ENCODE measurements at places on chromosomes 3 and 15.

DNA sequence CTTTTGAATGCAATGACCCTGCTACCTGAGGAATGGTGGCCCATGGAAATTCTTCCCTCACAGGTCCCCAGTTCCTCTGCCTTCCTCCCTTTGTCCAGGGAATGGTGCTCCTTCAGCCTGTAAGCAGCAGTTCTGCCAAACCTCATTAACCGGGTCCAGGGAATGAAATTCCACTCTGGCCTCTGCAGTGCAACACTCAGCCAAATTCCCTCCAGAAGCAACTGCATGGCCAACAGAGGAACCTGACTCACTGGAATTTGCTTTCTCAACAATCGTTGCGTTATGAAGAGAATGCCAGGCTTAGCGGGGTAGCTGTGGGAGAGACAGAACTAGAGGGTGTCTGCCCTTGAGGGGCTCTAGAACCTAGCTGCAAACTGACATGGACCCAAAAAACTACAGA, 449.4 kb upstream of the PROK2 start:
- DNase-seq: no peak

GRCh38 chr15:29724026-29724425, 98.2 kb downstream of the TJP1 start:
- DNase-seq: no peak

DNA sequence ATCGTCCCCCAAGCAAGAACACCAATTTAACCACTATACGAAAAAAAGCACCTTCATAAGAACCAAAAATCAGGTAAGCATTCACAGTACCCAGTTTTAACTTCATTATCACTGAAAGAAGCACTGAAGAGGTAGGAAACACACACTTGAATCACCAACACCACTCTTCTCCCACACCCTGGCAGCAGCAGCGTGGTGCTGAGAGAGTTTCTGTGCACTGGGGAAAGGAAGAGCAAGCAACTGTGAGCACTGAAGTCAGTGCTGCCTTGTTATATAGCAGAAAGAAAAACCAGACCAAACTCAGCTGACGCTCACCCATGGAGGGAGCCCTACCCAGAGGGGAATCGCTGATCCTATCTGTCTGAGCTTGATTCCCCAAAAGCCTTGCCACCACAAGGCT, 98.2 kb downstream of the DMXL2 start:
- no peak for DNase-seq

DNA sequence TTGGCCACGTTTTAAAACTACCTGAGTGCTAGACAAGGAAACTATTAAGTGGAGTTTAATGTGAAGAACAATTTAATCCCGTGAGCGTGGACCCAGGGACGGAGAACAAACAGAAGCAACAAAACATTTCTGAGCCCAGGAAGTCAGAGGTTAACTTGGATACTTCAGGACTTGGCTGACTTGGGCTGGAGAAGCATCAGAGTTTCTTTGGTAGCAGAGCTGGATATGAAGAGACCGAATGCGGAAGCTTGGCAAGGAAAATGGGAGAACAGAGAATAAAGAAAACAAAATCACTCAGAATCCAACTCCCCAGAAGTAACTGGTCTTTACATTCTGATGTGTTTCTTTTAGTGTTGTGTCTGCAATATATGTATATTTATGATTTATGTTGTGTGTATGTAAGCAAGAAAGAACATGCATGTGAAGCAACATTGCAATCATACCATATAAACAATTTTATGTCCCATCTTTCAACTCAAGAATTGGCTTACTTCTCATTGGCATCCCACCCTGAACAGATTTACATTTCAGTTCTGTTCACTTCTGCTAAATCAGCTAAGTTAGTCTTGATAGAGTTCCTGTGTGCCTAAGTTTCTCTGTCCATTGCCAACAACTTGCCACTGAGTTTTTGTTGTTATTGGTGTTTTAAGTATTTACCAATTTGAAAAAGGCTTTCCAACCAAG, 17.2 kb upstream of the PLOD2 start:
- no peak for DNase-seq

- DNase-seq: no peak
These were observed 591.0 kb downstream of the MECOM start for GRCh38 chr3:169072494-169072893.

GRCh38 chr3:64956711-64957325, 269.0 kb upstream of the ADAMTS9 start:
- no peak for DNase-seq

GRCh38 chr3:177484926-177485325, 287.6 kb upstream of the TBL1XR1 start:
- DNase-seq: no peak

DNA sequence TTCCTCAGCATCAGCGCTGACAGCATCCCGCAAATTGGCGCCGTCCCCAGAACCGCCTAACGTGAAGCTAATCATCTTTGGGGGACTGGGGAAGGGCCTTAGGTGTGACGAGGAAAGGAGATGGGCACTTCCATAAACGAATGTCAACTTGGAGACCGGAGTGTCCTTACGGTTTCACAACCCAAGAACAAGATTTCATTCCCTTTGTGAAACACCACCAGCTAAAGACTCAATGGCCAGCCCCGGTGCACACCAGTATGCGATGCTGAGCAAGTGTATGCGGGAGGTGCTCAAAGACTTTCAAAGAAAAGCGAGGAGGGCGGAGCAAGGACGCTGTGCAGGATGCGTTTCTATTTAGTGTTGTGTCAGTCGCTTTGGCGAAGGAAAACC, 759 bp upstream of the TTBK2 start:
- peak; percentile 35 for DNase-seq

DNA sequence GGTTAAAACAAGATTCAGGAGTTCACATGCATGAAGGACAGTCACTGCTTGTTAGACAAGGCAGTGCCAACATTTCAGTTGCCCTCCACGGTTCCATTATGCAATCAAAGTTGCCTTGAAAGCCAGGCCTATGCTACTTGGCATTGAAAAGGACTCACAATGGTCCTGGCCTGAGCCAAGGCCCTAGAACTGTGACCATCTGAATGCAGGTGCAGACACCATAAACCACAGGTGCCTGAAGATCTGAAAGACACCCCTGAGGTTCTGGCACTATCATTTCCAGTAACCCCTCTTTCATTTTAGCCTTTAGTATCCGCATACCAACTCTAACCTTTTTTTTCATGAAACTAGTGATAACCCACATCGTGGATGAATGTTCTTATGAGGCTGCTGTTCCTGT, 2.8 kb downstream of the GABRA5 start:
- DNase-seq: no peak

DNA sequence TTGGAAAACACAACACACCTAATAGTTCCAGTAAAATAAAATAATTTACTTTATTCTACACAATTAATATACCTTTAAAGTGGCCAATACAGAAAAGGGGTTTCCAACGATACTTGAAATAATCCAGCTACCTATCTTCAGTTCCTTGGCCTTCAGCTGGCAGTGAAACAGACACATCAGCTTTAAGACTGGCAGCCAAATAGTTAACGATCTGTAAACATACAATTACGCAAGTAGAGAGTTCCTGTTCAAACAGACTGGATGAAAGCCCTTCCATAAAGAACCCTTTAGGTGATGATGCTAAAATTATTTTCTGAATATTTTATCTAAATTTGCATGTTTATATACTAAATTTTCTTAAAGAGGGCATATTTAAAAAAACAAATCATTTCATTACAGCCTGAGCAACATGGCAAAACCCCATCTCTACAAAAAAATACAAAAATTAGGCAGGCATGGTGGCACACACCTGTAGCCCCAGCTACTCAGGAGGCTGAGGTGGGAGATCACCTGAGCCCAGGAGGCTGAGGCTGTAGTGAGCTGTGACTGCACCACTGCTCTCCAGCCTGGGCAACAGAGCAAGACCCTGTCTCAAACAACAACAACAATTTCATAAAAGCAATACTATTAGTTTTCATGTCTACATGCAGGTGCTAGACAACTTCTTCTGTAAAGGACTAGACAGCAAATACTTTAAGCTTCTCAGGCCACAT, 12.9 kb downstream of the DYNC1LI1 start:
- DNase-seq: no peak

DNA sequence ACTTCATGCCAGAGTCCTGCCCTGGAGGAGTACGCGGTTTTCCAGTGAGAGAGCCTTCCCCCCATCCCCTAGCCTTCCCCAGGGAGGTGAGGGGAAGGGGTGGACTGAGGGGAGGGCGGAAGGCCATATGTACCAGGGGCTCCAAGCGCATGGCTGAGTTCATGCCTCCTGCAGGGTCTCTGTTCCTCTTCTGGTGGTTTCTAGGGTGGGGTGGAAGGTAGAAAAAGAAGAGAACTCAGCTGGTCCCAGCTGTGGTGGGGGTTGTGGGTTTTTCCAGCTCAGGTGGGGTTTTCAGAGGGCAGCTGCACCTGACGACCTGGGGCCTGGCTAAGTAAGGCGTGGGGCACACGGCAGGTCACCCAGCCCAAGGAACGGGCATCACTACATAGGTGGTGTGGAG, 10.7 kb upstream of the IQSEC1 start:
- DNase-seq: no peak

DNA sequence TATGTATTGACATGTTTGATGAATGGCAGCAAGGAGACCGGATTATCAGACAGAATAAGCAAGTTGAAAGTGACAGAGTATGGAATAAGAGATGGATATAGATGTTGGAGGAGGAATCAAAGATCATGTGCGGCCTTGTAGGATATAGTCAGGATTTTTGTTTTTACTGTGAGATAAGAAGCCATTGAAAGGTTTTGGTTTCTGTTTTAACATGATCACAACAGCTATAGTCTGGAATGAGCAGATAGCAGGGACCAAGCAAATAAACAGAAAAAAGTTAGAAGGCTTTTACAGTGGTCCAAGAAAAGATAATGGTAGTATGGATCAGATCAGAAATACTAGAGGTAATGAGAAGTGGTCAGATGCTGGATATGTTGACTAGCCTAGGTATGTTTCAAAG, 52.6 kb downstream of the SLC12A6 start:
- DNase-seq: no peak

DNA sequence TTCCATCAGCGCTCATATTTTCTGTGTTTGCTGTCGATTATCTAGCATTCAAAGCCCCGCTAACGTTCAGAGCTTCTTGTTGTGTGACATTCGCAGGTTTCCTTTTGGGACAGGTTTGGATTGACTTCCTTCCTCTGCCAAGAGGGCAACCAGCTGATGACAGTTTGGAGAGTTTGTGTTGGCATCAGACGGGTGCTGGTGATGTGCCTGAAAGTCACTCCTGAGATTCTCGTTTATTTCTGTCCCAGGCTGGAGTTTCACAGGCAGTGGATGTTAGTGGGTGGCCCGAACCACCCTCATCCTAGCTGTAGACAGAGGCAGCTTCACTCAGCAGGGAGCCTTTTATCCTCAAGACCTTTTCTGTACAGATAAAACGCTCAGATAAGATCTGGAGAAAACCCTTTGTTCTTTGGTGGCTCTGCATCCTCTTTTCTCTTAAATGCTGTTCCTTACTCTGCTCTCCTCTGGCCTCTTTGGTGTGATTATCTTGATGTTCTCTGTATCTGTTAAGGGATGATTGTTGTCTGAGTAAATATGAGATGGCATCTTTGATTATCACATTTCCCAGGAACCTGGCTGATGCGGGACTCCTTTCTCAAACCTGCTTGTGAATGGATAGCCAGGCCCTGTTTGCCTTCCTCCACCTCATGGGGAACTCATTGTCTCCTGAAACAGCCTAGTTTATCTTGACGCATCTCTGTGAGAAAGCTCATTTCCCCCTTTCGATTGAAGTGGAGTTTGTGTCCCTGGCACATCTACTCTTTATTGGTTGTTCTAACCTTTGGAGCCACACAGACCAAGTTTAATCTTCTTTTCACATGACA, 35.9 kb downstream of the CGNL1 start:
- no peak for DNase-seq

DNA sequence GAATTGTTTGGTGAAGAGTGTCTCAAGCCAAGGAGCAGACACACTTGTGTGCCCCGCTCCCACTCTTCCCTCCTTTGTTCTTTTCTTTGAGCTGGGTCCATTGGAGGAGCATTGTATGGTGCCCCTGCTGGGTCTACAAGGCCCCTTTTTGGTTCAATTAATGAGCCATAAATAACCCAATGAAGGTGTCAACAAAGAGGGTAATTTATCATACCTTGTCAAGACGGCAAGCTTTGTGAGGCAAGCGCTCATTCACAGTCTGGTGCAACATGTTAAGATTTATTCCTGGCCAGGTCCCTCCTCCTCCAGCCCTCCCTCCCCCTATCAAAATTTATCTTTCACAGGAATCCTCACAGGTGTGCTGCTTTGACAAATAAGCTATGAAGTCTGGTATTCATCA, 300.1 kb downstream of the RORA start:
- DNase-seq: no peak

DNA sequence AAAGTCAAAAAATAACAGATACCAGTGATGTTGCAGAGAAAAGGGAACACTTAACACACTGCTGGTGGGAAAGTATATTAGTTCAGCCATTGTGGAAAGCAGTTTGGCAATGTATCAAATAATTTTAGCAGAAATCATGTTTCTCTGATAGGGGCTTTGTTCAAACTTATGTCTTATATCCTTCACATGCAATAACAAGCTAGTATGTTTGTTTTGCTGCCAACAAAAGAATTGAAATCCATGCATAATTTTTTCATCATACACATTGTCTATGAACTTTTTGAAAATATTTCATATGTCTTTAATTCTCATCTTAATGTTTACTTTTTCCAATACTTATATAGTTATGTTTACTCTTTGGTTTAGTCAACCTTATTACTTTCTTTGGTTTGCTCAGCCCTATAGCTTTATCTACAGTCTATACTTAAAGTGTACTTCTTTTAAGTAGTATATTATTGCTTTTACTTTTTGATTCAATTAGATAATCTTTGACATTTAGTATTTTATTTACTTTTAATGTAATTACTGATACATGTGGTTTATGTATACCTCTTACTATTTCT, 639.6 kb upstream of the CBLB start:
- DNase-seq: no peak

GRCh38 chr3:54875596-54876268, 52.1 kb downstream of the LRTM1 start:
- DNase-seq: no peak

DNA sequence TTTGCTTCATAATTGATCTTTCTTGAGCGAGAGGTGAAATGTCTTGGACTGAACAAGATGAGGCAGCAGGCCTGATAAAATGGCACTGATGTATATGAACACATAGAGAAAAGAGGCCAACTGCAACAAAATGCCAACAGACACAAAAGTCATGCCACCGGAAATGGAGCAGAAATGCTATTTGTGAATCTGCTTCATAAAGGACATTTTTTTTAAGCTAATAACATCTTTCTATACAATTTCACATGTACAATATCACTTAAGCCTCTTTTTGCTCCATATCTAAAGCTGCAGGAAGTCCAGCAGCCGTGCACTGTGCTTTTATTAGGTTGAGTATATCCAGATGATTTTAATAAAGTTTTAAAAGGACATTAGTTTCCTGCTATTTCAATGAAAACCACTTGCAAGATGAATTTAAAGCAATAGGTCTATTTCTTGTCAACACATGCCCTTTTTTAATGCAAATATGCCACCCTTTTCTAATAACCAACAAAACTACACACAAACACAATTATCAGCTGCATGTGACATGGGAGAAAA, 169.2 kb upstream of the ADAMTS9 start:
- no peak for DNase-seq

Data from activated gamma-delta T cell treated with Interleukin-2 at 50 U/mL for 16 hours (primary cell).